ENCODE measurements at places on chromosomes 5 and 9.

DNA sequence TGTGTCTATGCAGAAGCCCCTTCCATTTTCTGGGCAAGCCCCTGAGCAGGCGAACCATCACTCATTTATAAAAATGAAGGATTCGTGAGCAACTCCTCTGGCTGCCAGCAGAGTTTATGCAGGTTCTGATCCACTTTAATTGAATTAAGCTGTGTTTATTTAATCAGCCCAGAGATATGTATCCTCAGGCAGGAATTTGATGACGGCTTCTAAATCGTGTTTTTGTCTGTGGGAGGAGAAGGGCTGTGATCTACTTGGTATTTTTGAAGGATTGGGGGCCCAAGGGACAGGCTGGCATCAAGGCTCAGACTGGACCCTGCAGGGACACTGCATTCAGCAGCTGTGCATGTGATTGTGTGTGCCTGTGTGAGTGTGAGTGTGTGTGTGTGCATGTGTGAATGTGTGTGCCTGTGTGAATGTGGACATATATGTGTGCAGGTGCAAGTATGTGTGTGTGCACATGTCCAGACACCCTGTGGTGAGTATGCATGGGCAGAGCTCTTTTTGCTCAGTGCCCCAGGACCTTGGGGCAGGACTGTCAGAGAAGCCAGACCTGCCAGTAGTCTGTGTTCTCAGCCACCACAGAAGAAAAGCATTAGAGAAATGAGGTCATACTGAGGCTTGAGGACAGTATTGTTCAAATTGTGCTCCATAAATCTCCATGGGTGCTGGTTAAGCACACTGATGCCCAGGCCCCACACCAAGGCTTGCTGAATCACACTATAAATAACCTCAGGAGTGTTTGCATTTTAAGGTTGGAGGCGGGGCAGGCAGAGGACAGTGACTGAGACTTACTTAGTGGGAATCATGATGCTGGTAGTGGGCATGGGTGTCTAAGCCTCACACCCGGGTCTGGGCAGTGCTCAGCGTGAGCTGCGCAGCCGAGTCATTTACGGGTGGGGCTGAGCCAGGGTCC, 164.0 kb downstream of the CARTPT start:
- no peak for DNase-seq

GRCh38 chr5:153883854-153884611, 154.7 kb downstream of the FAM114A2 start:
- DNase-seq = no peak

DNA sequence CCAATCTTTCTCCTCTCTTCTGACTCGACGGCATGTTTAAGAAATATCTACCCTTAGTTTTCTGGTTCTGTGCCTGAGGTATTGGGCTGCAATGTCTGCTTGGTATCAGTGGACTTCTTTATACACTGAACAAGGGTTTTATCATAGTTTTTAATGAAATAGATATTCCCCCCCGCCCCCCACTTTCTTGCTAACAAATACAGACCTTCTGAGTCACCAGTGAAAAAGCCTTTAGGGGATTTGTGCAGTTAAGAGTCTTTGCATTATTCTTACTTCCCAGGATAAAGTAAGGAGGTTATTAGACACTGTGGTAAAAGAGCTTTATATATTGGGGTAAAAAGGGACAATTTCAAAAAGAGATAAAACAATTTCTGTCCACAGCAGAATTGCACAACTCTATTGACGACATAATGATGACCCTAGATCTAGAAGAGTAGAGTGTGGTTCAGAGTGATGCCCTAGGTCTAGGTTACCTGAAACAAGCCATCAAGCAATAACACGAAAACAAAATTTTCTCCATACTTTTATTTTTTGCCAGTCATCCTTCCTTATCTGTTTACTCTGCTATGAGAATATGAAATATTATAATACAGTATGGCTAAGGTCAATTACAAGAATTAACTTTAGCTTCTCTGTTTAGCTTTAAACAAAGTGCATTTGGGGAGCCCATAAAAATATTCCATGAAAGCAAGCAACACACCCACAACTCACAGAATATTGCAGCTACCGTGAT, 110.7 kb downstream of the PLK2 start:
- no peak for DNase-seq

DNA sequence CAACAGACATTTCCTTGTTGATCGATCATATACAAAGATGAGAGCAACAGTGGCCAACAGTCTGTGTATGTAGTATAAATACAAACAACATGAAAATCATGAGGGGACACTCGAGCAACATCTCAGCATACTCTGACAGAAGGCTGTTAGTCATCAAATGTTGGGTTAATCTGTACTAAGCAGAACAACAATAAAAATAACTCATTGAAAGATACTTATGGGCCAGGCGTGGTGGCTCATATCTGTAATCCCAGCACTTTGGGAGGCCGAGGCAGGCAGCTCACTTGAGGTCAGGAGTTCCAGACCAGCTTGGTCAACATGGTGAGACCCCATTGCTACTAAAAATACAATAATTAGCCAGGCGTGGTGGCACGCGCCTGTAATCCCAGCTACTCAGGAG, 67.3 kb downstream of the SCAI start:
- DNase-seq = no peak

GRCh38 chr5:58335518-58335917, 124.4 kb downstream of the PLK2 start:
- no peak for DNase-seq

- DNase-seq = no peak
These were observed 59.2 kb downstream of the PRELID2 start for GRCh38 chr5:145775893-145776444.

- no peak for DNase-seq
These were observed 26.7 kb upstream of the STK32A start for GRCh38 chr5:147208134-147208533.

DNA sequence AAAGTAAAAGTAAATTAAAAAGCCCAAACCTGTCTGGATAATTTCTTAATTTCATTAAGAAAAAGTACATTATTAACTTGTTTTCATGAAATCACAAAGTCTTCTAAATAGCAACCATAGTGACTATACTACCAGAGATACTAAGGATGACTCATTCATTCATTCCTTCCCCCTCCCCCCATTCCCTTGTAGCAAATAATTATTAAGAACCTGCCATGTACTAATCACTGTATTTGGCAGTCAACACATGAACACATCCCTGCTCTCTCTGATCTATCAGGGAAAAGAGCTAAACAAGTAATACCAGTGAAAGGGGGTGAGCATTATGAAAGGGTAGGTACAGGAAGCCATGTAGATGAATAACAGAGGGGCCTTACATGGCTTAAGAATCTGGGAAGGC, 203.9 kb downstream of the CWC27 start:
- DNase-seq = no peak

GRCh38 chr9:94639061-94639998, at the start of gene FBP1:
TSS of gene FBP1 (minus strand) at chr9:94639518. CDS start at chr9:94639310, 208 bp downstream.
- DNase-seq = peak; percentile 73

DNA sequence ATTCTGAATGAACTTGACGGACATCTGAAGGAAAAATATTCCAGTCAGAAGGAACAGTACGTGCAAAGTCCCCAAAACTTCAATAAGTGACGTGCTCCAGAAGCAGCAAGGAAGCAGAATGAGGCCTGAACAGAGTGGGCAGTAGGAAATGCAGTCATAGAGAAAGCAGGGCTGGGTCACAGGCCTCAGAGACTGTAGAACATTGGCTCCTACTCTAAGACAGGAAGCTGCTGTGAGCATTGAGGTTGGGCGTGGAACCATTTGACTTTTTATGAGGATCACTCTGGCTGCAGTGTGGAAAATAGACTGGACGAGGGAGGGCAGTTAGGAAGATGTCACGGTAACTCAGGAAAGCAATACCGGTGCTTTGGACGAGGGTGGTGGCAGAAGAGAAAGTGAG, 64.0 kb downstream of the DOCK8 start:
- no peak for DNase-seq

DNA sequence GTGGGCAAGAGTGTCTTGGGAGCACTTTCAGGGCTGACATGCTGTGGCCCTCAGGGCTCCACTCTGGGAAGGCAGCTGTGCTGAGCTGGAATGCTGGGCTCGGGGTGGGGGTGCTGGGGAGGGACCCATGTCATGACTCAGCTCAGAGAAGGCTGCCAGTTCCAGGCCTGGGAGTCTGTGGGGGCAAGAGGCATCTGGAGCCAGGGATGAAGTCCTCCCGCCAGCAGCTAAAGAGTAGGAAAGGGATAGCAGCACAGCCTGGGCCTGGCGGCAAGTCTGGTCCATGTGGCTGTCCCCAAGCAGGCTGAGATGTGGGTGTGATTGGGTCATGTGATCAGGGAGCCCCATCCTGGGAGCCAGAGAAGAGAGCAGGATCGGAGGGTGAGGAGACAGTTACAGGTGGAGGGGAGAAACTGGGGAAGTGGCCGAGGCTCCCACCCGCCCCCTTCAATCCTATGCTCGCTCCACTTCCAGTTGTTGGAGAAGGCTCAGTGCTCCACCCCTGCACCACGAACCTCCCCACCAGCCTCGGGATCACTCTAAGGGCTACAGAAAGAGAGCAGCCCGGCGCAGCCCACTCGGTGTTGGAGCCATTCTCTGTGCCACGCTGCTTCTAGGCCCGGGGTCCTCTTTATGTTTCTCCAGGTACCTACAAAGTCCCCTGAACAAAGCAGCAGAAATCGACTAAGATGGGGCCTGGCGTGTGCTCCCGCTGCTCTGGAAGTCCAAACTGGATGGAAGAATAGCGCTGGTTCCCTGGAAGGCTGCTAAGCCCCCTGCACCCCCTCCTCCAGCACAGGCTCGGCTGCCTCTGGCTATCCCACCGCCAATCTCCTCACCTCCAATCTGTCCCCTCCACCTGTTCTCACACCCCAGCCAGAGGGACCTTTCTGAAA, 12.0 kb downstream of the PDGFRB start:
- no peak for DNase-seq

DNA sequence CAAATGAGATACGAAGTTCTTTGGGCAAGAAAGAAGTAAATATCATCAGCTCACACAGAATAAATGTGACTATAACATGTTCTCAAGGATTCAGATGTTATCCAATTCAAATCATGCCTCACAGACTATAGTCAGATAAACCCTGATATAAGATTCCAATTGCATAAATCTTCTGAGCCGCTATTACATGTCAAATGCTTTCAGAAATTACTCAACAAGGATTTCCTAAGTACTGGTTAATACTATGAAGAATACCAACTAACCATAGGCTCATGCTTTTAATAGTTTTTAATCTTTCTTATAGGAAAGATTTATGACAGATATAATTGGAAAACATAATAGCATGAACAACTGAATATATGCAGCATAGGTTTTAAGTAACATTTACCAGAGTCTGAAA, 73.6 kb downstream of the BAAT start:
- DNase-seq = no peak

- peak; percentile 23 for DNase-seq
These were observed 49.1 kb downstream of the HOMER1 start for GRCh38 chr5:79464695-79465332.

DNA sequence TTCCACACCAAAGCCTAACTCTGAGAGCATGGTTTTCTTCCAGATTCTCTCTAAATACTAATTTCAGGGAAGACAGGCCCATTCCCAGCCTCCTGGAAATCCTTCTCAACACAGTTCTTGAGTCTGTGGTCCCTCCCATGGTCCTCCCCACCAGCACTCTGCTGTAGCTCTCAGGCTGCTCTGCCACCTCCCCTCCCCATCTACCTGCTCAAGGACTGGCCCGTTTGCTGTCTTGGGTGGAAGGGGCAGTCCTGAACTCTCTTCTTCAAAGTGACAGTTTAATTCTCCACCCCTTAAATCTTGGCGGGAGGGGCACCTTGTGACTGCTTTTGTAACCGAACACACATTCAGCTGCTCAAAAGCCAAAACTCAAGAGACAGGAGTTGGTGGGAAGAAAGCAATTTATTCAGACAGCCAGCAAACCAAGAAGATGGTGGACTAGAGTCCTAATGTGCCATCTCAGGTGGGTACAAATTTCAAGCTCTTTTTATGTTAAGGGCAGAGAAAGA, 7.6 kb upstream of the LCN15 start:
- DNase-seq = no peak

GRCh38 chr5:122515709-122516431, 203.8 kb downstream of the SNCAIP start:
- peak; percentile 57 for DNase-seq

DNA sequence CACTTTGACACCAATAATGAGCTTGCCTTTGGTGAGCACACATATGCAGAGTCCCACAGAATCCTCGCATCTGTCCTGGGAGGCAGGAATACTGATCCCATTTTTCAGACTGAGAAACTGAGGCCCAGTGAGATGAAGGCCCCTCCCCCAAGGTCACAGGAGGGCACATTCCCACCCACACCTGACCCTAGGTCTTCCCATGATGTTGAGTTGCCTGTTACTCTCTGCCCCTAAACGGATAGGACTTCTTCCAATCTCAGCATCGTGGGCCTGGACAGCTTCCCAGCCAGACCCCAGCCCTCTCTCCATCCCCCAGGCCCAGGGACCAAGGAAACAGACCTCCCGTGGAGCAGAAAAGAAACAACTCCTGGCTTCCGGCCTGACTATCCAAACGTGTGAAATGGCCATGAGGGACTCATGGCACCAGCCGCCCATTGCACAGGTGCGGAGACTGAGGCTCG, 877 bp downstream of the SH3GLB2 start:
- no peak for DNase-seq

- no peak for DNase-seq
These were observed 5.4 kb downstream of the KCNV2 start for GRCh38 chr9:2722715-2723114.

DNA sequence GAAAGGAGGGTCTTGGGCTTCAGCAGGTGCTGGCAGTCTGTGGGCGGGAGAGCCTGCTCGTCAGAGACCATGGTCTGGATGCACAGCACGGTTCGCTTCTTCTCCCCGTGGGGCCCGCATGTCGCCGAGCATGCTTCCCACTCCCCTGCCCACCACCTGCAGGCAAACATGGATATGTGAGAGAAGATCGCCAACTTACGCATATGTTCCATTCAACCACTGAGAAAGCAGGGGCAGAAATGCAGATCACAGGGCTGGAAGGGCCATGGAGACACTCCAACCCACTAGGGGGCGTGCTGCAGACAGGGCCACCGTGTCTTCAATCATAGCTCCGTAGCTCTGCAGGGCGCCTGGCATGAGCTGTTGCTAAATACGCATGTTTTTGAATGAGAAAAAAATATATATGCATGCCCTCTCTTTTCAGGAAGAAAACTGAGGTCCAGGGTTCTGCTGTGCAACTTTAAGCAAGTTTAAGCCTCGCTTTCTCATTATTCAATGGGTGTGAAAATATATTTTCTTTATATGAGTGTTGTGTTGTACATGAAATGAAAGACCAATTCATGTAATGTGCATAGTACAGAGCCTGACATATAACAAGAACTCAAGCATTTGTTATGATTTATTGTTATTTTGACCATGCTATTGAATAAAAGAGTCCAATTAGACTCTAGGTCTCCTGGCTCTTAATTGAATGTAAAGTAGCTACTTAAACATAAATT, 148.0 kb downstream of the TARS1 start:
- peak; percentile 63 for DNase-seq

DNA sequence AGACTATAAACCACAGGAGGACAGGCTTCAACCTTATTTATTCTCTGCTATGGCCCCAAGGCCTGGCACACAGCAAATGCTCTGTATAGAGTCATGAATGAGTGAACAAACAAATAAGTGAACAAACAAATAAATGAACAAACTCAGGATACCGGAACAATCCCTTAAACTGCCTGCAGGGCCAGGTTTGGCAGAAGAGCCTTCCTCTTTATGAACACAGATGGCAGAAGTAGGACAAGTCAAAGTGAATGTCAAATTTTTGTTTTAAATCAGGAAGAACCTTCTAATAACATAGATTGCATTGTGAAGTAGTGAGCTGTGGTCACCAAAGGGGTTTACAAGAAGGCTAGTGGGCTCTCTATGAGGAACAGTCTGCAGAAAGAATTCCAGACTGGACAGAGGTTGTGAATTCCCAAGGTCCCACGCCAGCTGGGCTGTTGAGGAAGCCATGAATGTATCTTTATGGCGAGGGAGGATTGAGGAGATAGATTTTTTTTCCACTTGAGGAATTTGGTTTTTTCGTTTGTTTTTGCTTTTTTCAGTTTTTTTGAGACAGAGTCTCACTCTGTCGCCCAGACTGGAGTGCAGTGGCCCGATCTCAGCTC, 30.3 kb upstream of the STING1 start:
- no peak for DNase-seq
